ENCODE measurements at places on chromosomes 13 and 19.

- DNase-seq: no peak
Observed at GRCh38 chr13:65562305-65562704, 1667.8 kb downstream of the PCDH9 start.

GRCh38 chr13:76656056-76656455, 230.1 kb downstream of the KCTD12 start:
- DNase-seq: no peak

DNA sequence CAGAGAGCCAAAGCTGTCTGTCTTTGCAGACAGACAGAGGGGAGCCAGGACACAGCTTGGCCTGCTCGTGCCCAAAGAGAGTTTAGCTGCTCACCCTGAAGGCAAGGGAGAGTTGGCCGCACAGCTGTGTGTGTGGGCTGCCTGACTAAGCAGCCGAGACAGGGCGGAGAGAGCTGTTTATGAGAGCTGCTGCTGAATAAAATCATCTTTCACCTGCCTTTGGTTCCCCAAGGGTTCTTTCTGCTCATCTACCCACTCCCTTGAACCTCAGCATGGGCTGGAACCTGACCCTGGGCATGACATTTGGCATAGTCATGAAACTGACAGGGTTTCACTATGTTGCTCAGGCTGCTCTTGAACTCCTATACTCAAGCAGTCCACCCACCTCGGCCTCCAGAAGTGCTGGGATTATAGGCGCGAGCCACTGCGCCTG, 98.2 kb downstream of the RBM26 start:
- DNase-seq: no peak

- no peak for DNase-seq
Observed at GRCh38 chr13:99421271-99421670, 80.0 kb upstream of the TM9SF2 start.

DNA sequence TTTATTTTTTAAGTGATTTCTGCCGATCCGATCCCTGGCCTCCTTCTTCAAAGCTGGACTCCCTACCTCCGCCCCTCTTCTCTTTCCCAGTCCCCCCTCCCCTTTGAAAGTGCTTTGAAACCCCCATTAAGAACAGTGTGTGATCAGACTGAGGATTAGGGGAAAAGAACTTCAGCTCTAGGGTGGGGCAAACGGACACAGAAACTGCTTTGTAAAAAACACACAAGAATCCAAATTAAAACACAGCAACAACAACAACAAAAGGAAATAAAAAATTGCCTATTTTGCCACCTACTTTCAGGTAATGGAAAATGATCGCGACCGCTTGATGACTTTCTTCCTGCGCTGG, 1.4 kb downstream of the SPRY2 start:
- DNase-seq: no peak

- no peak for DNase-seq
Observed at GRCh38 chr13:46675016-46675415, 121.9 kb downstream of the ESD start.

GRCh38 chr19:34493649-34494044, 12.1 kb downstream of the WTIP start:
- DNase-seq: no peak

- no peak for DNase-seq
Observed at GRCh38 chr19:11400798-11401197, 16.7 kb upstream of the EPOR start.

- DNase-seq: no peak
Observed at GRCh38 chr19:31232180-31232579, 117.1 kb downstream of the TSHZ3 start.

- DNase-seq: no peak
Observed at GRCh38 chr19:58040751-58041525, 7.1 kb downstream of the ZSCAN1 start.

DNA sequence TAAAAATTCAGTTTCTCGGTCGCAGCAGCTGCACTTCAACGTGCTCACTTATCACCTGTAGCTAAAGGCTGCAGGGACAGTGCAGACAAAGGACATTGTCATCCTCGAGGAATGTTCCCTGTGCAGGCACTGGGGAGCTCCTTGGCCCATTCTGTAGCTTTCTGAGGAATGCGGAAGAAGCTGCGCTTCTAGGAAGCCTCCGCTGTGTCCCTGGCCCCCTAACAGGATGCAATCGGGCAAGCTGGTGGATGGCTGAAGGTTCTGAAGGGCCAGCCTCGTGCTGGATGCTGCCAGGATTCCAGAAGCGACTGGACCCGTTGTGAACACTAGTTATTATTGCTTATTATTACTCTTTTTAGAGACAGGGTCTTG, 8.1 kb downstream of the ANO8 start:
- DNase-seq: no peak

GRCh38 chr13:36921631-36922301, 1.7 kb upstream of the SMAD9 start:
- no peak for DNase-seq

- no peak for DNase-seq
Observed at GRCh38 chr13:112880976-112881540, 88.0 kb upstream of the MCF2L start.

DNA sequence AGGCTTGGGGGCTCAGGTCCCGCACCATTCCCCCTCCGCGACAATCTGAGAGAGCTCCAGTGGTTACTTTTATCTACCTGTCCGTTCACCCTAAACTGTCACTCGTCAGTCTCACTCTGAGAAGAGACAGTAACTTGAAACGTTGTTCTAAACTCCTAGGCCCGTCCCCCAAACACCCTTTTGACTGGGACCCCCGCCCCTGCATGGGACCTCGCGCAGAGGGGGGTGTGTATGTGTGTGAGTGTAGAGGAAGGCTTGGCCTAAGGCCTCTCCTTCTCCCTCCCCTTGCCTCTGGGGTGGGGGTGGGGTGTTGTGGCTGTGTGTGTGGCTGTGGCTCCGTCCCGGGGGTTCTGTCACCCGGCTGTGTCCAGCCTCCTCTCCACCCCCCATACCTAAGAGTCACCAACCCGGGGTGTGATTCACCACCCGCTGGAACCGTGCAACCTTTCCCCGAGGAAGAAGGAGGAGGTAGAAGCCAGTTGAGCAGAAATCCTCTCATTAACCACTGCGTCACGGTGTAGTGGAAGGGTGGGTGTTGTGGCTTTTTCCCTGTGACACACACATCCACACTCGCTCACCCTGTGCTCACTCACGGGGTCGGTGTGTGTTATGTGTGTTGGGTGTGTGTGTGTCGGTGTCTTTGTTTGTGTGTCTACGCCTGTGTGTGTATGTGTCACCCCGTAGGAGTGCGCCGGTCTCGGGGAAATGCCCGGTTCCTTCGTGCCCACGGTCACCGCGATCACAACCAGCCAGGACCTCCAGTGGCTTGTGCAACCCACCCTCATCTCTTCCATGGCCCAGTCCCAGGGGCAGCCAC, 2.4 kb downstream of the FOSB start:
- DNase-seq: no peak

Data from cerebellar nuclear complex (tissue), 1 donor.